ENCODE measurements at places on chromosomes 1 and 21.

GRCh38 chr1:210989905-210990304, 144.0 kb downstream of the KCNH1 start:
- DNase-seq, result no peak

DNA sequence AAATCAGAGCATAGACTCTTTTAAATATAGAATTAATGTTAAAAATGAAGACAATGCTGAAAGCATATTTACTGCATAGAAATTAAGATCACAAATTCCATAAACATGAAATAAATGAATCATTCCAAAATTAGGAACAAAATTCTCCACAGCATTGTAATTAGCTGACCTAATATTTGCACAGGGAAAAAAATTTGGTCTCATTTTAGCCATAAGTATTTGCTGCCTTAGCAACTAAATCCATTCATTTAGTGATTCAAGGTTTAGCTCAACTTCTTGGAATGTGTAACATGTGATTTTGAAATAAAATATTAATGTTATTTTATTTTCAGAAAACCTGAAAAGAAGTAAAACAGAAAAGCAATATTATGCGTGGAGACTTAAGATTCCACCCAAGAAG, 25.5 kb downstream of the ADAMTS5 start:
- peak; percentile 57 for DNase-seq

DNA sequence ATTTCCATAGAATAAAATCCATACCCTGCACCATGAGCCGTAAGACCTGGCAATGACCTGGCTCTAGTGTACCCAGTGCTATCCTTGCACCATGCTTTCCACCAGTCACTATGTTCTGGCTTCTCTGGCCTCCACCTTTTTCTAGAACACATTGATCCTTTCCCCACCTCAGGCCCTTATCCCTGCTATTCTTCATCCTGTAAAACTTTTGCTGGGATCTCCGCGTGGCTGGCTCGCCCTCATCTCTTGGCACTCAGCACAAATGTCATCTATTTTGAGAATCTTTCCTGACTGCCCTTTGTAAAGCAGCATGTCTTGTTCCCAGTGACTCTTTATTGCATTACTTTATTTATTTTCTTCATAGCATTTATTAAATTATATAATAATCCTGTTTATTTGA, 169.8 kb upstream of the B3GALT2 start:
- no peak for DNase-seq

DNA sequence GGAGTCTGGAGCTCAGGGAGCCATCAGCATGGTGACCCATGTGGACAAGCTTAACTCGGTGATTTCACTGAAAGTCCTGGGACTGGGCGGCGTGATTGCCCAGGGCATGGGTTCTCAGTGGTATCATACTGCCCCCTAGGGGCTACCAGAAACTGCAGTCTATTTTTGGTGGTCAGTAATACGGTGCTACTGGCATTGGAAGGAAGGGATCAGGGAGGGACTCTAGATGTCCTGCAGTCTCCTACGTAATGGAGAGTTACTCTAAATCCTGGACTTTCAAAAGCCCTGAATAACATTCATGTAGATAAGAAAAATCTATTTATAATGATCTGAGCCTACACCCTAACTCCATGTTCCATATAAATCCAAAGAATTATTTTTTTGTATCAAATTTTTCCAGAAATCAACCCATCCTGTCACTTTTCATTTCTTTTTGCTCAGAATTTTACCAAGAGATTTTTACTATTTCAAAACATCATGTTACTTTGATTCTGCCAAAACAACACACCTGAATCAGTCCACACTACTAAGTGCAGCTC, 37.3 kb downstream of the PABPC4 start:
- DNase-seq, result peak; percentile 86

GRCh38 chr1:110465038-110465813, 14.3 kb downstream of the PROK1 start:
- DNase-seq, result no peak

DNA sequence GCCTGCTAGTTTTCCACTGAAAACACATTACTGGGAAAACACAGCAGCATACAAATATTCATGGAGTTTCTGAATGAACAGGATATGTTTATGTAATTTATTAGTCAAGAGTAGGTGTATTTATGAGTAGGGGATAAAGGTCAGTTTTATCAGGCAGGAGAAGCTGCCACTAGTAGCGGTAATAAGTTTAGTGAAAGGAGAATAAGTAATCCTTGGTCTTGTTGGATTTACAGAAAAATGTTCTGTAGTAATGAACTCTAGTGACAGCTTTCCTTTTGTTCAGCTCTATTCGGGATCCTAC, 1.2 kb downstream of the MAST2 start:
- no peak for DNase-seq

DNA sequence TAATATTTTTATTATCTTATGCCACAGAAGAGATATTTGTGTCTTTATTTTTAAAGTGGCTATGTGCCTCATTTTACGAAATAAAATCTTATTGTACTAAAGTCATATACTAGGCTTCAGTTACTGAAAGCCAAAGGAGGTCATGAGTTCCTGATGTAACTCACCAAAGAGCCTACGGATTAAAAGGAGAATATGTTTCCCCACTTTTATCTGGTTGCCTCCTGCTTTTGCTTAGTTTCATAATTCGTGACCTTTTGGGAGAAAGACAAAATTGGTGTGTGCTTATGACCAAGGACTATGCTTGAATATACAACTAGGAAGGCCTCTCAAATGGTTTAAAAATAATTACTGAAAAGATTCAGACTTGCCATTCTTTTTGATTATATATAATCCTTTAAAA, 18.2 kb upstream of the AHCTF1 start:
- DNase-seq, result no peak

DNA sequence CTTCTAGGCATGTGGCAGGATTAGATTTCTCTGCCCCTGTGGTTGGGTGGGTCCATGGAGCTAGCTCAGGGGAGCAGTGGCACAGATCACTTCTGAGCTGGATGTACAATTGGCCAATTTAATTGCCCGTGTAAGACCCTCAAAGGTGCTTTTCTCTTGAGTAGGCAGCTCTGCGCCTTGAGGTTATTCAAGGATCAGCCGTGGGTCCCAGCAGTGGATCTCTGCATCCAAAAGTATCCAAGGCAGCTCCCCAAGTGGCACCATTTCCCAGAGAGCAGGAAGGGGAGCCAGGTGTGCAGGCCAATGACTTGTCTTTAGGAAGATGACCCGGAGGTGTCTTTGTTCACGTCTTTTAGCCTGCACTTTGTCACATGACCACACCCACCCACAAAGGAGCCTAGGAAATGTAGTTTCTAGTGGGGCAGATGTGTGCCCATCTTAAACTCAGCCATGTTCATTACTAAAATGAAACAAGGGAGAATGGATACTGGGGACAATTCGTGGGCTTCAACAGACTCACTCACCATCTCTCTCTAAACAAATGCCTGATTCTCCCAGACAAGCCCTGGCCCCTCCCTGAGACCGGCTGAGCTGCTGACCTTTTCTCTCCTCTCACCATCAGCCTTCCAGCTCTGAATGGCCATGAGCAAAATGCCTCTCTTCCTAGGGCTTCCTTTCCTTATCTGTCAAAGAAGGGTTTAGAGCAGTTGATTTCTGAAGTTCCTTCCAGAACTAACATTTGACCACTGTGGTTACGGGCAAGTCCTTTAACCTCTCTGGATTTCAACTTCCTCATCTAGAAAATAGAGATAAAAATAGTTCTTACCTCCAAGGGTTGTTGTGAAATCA, 41.4 kb upstream of the TENT5C start:
- DNase-seq, result no peak

DNA sequence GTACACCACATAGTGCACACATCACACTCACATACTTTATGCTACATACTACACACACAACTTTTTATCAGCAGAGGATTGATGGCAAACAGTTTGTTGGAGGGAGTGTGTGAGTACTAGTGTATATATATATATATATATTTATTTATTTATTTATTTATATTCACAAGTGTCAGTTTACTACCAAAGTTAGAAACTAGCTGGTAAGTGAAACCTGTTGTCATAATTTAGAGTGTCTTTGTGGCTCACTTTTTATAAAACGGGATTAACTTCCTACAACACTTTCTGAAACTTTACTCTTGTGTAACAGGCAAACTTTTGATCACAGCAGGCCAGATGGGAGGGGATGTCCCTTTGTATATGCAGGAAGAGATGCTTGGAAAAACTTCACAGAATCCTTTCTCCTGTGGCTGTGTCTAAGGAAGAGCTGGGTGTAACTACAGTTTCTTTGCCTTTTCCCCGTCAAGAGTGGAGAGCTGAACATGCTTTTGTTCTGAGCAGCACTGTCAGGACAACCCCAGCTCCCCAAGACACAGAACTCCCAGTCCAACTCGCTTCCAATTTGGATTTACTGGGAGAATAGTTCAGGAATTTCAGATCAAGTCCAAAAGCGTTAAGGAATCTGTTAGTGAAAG, 1.9 kb upstream of the SAMD13 start:
- DNase-seq, result peak; percentile 22

DNA sequence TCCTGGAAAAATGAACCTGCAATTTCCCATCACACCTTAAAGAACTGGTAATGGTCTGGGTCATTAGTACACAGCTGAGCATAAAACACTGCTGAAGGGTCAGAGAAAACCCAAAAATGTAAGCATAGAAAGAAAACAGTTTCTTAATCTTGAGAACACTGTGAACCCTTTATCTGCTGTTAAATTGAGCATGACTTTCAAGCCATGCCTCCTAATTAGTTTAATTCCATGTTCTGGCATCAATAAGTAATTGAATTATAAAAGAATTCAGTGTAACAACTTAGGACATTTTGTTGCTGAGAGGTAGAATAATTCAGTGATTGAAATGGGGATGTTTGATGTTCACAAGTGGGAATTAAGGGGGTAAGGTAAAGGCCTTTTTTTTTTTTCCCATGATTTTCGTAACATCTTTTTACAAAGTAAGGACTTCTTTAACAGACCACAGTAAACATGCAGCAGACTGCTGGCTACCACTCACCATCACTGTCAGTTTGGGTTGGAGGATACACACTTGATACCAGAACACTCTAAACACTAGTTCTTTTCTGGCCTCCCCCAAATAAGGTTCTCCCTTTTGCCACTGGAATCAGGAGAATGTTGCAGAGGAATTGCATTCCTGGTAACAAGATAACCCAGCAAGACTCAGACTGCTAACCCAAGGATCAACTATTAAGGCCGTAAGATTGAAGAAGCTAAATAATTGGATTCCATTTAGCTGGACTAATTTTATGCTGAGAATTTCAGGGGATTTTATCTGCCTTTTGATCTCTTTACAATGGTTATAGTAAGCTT, 3.0 kb downstream of the RWDD3 start:
- peak; percentile 24 for DNase-seq

DNA sequence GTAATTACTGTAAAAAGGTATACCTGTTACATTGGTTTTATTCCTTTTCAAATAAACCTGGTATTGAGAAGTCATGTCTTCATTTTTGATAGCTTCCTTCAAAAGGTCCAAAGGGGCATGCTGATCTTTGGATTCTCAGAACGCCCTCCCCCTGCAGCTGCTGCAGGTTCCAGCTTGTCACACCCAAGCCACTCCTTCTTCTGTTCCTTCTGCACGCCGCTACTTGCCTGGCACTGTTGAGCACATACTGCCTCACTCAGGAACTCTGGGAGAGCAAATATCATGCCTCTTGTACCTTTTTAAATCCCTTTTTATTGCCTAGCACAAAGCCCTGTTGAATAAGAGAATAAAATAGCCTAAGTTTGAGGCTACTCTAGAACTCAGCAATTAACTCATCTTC, 136.9 kb downstream of the BARHL2 start:
- no peak for DNase-seq

DNA sequence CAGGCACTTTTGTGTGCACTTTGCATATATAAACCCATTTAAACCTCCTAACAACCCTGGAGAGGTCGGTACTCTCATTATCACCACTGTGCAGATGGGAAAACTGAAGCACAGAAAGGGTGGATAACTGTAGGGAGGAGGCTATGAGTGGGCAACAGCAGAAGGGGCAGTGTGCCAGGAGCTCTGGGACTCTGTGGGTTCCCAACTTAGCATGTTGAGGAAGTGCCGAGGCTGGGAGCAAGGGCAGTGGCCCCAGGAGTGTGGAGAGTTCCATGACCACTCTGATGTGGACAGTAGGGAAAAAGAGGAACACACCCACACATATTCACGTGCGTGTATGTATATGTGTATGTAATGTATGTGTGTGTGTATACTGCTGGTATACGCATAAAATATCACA, 25.7 kb upstream of the KCNC4 start:
- DNase-seq, result no peak

DNA sequence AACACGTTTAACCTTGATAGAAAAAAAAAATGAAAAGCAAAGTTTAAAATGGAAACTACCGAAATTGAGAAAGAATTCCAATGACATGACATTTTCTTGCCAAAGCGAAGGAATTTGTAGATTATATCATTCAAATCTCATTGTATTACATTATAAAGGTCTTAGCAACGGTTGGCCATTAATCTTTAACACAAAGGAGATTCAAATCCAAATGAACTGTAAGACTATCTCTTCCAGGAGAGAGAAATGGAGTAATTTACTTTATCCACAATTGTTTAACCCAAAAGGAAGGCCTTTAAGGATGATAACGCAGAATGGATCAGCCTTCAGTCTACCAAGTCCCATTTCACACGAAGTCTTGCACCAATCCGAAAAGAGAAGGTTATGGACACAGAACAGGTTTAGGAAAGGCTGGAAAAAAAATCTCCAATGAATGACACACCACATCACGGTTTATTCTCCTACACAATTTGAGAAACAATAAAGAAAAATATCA, 1.5 kb downstream of the ENAH start:
- peak; percentile 69 for DNase-seq

DNA sequence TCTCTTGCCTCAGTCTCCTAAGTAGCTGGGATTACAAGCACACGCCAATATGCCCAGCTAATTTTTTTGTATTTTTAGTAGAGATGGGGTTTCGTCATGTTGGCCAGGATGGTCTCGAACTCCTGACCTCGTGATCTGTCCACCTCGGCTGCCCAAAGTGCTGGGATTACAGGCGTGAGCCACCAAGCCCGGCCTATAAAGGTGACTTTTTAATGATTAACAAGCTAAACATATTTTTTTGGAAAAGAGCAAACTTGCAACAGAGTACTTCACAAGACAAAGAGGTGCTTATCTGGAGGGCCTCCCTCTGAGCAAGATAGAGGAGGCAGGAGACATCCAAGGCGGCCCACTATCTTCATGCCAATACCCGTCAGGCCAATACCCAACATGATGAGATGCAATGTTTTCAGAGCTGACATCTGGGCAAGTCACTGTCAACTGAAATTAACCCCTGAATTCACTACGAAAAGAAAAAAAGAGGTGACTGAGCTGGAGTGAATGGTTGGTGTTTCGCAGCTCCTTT, 10.5 kb downstream of the BCAR3 start:
- no peak for DNase-seq

GRCh38 chr1:91707890-91708218, 178.1 kb downstream of the TGFBR3 start:
- DNase-seq, result no peak

DNA sequence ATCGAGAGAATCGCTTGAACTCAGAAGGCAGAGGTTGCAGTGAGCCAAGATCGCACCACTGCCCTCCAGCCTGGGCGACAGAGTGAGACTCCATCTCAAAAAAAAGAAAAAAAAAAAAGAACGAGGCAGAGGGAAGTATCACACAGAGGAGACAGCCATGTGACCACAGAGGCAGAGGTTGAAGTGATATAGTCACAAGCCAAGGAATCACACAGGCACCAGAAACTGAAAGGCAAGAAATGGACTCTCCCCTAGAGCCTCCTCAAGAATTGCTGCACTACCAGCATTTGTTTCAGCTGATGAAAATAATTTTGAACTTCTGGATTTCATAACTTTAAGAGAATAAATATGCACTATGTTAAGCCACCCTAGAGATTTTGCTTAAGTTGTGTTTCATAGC, 459.6 kb downstream of the PTPRC start:
- no peak for DNase-seq

- no peak for DNase-seq
These were observed 37.4 kb downstream of the RAB3B start for GRCh38 chr1:51953079-51953478.

GRCh38 chr1:54364995-54365394, 41.2 kb downstream of the SSBP3 start:
- DNase-seq, result no peak
